ENCODE measurements at places on chromosomes 3 and 15.

DNA sequence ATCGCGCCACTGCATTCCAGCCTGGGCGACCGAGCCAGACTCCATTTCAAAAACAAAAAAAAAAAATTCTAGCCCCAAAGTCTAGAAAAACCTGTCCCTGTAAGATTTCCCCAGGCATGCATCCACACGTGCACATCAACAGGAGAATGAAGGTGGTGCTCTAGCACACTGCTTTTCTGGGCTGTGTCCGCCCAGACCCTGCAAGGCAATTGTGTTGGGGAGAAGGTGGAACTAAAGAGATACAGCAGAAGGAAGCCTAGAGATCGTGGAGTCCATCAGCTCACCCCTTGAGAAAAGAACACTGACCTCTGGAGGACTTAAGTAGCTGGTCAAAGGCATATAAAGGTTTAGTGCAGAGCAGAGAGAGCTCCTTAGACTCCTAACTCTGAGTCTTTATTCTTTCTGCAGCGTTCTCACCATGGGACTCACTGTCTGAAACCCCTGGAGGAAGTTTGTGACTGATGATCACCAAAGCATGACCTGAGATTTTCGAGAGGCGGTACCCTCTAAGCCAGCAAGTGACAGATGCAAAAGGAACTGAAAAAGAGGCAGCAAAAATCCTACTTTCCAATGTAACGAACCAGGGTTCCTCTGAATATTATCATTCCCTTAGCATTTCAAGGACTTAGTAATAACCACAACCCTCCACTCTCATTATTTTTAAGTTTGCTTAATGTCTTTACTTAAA lies 179.8 kb downstream of the MEX3B start:
- no peak for DNase-seq
- no peak overlapping the region for H3K27ac ChIP-seq
- H3K27me3 ChIP-seq, result peaks cover 3% of the 10 kb centered on the region
- no peaks in the 10 kb centered on the region for H3K36me3 ChIP-seq

DNA sequence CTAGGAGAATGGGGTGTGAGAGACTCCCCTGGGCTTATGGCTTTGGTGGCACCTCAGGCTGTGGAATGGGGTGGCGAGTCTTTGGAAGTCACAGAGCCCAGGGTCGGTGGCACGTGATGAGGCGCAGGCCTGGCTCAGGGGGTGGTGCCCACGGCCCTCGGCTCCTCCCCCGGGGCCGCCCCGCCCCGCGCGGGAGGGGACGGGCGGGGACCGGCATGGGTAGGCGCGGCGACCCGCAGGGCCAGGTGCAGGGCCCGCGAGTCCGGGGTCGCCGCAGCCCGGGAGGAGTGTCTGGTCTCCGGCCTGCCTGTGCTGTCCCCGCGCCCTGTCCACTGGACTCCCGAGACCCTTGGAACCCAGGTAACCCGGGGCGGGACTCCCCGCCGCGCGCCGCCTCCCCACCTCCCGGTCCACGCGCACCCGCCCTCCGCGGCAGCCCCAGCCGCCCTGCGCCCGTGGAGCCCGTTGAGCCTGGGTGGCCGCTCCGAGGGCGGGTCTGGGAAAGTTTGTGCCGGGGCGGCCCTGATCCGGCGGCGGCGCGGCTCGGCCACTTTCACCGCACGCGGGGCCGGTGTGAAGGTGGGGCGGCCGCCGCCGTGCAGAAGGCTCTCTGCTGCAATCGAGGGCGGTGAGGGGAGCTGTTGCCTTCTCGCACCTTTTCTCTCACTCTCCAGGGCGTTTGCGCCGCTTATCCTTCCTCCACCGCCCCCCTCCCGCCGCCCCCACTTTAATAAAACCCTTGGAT lies at the start of gene PAQR5:
Gene PAQR5 (plus strand): TSS at position 216 of the 745 bp plus-strand sequence. CDS start 61,169 bp downstream, outside the sequence.
- no peak within 1 kb of the TSS for H3K27ac ChIP-seq
- peaks cover 10% of the 10 kb centered on the region for H3K4me1 ChIP-seq
- H3K36me3 ChIP-seq, result no peaks in the 10 kb centered on the region
- H3K27me3 ChIP-seq, result peaks cover 20% of the 10 kb centered on the region
- DNase-seq, result no peak

DNA sequence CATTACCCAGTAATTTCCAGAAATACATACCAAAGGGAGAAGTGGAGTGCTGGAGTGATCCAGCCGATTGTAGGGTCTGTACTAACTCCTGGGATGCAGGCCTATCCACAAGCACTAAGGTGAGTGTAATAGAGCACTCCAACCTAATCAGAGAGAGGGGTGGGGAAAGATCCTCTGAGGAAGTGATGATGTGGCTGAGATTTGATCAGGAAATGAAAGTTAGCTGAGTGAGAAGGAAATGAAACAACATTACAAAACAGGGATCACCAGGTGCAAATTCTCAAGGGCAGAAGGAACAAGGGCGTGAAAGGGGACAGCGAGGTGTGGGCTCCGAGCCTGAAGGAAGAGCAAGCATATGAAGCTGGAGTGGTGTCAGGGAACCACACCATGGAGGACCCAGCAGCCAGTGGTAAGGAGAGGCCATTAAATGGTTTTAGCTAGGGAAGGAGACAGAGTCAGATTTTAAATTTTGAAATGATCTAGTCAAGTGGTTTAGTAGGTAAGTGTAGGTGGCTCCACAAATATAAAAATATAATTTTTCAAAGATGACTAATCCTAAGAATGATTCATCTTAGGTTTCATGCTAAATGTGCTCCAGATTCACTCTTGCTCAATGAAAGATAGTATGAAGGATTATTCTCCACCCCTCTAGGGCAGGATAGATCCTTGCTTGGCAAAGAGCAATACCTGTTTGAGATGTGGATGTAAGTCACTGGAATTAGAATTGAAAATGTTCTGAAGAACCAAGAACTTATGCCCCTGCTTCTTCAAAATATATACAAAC lies 348.7 kb downstream of the TBL1XR1 start:
- no peak overlapping the region for H3K4me3 ChIP-seq
- H3K27ac ChIP-seq, result no peak overlapping the region
- no peaks in the 10 kb centered on the region for H3K27me3 ChIP-seq
- no peaks in the 10 kb centered on the region for H3K36me3 ChIP-seq
- DNase-seq, result peak; percentile 26

- H3K27me3 ChIP-seq, result no peaks in the 10 kb centered on the region
- H3K27ac ChIP-seq, result peak overlapping the region; percentile 70
- DNase-seq, result no peak
- H3K4me1 ChIP-seq, result peaks cover 54% of the 10 kb centered on the region
- H3K4me3 ChIP-seq, result peak overlapping the region; percentile 22
Measured at GRCh38 chr3:149535333-149535685, 60.8 kb downstream of the TM4SF4 start.

DNA sequence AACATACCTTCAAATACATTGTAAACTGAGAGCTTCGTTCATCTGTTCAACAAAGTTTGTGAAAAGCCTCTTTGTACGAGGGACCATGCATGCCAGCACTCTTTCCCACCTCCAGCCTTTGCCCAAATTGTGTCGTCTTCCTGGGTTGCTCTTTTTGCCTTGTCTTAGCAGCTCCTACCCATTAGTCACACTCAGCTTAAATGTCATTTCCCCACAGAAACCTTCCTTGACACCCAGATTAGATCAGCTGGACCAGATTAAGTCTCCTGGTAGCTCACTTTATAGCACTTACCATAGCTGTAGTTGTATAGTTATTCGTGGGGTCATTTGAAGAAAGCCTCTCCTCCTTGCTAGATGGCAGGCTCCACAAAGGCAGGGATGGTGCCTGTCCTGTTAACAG lies 24.1 kb upstream of the SNRK start:
- H3K27me3 ChIP-seq, result no peaks in the 10 kb centered on the region
- no peaks in the 10 kb centered on the region for H3K4me1 ChIP-seq
- no peak overlapping the region for H3K4me3 ChIP-seq

DNA sequence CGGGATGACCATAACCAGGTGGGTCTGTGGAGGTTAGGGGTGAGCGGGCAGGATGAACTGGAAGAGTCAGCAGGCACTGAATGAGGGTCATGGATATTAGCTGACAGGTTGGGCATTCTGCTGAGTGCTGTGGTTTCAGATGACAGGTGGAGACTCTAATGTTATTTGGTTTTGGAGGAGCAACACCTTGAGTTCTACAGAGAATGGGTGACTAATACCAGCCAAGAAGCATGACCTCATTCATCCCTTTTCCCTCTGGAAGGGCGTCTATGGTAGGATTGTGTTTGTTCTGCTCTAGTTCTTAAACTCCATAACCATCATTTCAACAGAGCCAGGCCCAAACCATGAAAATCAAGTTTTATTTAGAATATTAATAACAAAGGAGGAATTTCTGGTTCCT lies 550.7 kb upstream of the LMCD1 start:
- DNase-seq, result no peak
- H3K4me1 ChIP-seq, result no peaks in the 10 kb centered on the region
- no peak overlapping the region for H3K4me3 ChIP-seq
- H3K27me3 ChIP-seq, result no peaks in the 10 kb centered on the region
- no peak overlapping the region for H3K27ac ChIP-seq

DNA sequence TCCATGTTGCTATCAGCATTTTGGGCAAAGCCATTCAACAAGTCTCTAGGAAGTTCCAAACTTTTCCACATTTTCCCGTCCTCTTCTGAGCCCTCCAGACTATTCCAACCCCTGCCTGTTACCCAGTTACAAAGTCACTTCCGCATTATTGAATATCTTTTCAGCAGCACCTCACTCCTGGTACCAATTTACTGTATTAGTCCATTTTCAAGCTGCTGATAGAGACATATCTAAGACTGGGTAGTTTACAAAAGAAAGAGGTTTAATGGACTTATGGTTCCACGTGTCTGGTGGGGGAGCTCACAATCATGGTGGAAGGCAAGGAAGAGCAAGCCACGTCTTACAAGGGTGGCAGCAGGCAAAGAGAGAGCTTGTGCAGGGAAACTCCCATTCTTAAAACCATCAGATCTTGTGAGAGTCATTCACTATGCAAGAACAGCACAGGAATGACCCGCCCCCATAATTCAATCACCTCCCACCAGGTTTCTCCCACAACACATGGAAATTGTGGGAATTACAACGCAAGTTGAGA lies 435.6 kb upstream of the GRM7 start:
- H3K27ac ChIP-seq, result no peak overlapping the region
- no peak overlapping the region for H3K4me3 ChIP-seq
- no peaks in the 10 kb centered on the region for H3K27me3 ChIP-seq
- H3K36me3 ChIP-seq, result no peaks in the 10 kb centered on the region

- no peaks in the 10 kb centered on the region for H3K4me1 ChIP-seq
- no peak for DNase-seq
- H3K27ac ChIP-seq, result no peak overlapping the region
Measured at GRCh38 chr3:30843877-30844276, 50.6 kb downstream of the GADL1 start.

GRCh38 chr3:137807998-137808397 lies 43.9 kb downstream of the SOX14 start:
- H3K27me3 ChIP-seq, result no peaks in the 10 kb centered on the region
- H3K36me3 ChIP-seq, result no peaks in the 10 kb centered on the region
- H3K27ac ChIP-seq, result no peak overlapping the region
- no peaks in the 10 kb centered on the region for H3K4me1 ChIP-seq
- no peak for DNase-seq
- no peak overlapping the region for H3K4me3 ChIP-seq

- peaks cover 21% of the 10 kb centered on the region for H3K36me3 ChIP-seq
- H3K27ac ChIP-seq, result peak overlapping the region; percentile 90
Measured at GRCh38 chr3:52704611-52705437, 767 bp downstream of the GLT8D1 start.

- no peaks in the 10 kb centered on the region for H3K36me3 ChIP-seq
- no peak for DNase-seq
- no peaks in the 10 kb centered on the region for H3K4me1 ChIP-seq
- peaks cover 7% of the 10 kb centered on the region for H3K27me3 ChIP-seq
- H3K27ac ChIP-seq, result no peak overlapping the region
Measured at GRCh38 chr3:194750491-194750828, 64.8 kb downstream of the FAM43A start.

- no peak for DNase-seq
- peak overlapping the region; percentile 92 for H3K27ac ChIP-seq
- no peaks in the 10 kb centered on the region for H3K36me3 ChIP-seq
- peak overlapping the region; percentile 97 for H3K4me3 ChIP-seq
Measured at GRCh38 chr3:160400702-160401150, 1.3 kb downstream of the SMC4 start.
